Astrocyte (in vitro differentiated cells and primary cell): ENCODE measurements at places on chromosomes 6 and 20. TPM values are rescaled to one million over a fixed set of nuclear protein-coding genes. Genes with fewer than 3 reads are reported as not detected.

DNA sequence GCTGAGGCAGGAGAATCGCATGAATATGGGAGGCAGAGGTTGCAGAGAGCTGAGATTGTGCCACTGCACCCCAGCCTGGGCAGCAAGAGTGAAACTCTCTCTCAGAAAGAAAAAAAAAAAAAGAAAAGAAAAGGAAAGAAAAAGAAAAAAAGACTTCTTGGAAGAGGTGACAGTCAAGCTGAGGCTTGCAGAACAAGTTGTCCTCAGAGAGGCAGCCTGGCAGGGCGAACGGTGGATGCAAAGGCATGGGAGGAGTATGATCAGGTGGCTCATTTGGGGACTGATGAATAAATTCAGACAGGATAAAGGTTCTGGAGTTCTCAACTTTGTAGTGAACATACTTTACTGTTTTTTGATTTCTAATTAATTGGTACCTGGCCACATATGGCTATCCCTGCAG lies 12.4 kb downstream of the ZNF341 start:
- H3K27me3 ChIP-seq = no peaks in the 10 kb centered on the region
- no peaks in the 10 kb centered on the region for H3K4me1 ChIP-seq
- H3K36me3 ChIP-seq = no peaks in the 10 kb centered on the region
- no peak for DNase-seq

DNA sequence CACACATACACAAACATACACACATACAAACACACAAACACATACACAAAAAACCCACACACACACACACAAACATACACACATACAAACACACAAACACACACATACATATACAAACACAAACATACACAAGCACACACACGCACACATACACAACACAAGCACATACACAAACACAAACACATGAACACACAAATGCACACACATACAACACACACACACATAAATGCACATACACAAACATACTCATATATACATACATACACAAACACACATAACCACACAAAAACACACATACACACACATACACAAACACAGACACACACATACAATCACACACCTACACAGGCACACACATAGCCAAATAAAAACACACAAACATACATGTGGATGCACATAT lies 30.3 kb upstream of the THBS2 start:
- H3K4me1 ChIP-seq = peaks cover 6% of the 10 kb centered on the region
- no peak overlapping the region for H3K4me3 ChIP-seq
- H3K36me3 ChIP-seq = no peaks in the 10 kb centered on the region
- no peak overlapping the region for H3K27ac ChIP-seq
- H3K27me3 ChIP-seq = no peaks in the 10 kb centered on the region
- DNase-seq = no peak

- no peaks in the 10 kb centered on the region for H3K27me3 ChIP-seq
- no peak for DNase-seq
- H3K27ac ChIP-seq = no peak overlapping the region
- H3K4me3 ChIP-seq = no peak overlapping the region
- H3K36me3 ChIP-seq = no peaks in the 10 kb centered on the region
- peaks cover 7% of the 10 kb centered on the region for H3K4me1 ChIP-seq
Measured at GRCh38 chr20:62880147-62880934, 18.7 kb upstream of the TCFL5 start.

GRCh38 chr20:52190437-52191131 lies 995 bp downstream of the ZFP64 start:
- peak overlapping the region; percentile 65 for H3K27ac ChIP-seq
- DNase-seq = no peak
- no peaks in the 10 kb centered on the region for H3K36me3 ChIP-seq
- H3K4me3 ChIP-seq = peak overlapping the region; percentile 90
- no peaks in the 10 kb centered on the region for H3K27me3 ChIP-seq

GRCh38 chr6:163397326-163397725 lies 17.2 kb upstream of the QKI start:
- H3K27ac ChIP-seq = no peak overlapping the region
- H3K27me3 ChIP-seq = no peaks in the 10 kb centered on the region
- H3K36me3 ChIP-seq = no peaks in the 10 kb centered on the region

DNA sequence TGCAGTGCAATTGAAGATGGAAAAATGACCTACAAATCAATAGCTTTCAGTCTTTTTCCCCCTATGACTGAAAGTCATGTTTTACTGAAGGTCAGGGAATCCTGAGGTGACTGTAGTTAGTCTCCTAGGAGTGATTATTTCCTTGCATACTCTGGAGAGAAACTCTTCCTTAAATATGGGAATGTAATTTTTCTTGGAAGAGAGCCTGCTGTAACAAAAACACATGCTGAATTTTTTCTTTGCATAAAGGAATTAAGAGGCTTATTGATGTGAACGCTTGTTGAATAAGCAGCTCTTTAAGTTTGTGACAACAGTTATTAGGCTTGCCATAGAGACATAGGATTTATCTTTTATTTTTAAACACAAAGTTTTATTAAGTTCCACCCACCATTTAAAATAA lies 64.5 kb downstream of the ELOVL2 start:
- no peak overlapping the region for H3K4me3 ChIP-seq
- H3K4me1 ChIP-seq = no peaks in the 10 kb centered on the region
- no peak overlapping the region for H3K27ac ChIP-seq
- no peaks in the 10 kb centered on the region for H3K27me3 ChIP-seq
- no peak for DNase-seq
- H3K36me3 ChIP-seq = no peaks in the 10 kb centered on the region

- H3K27me3 ChIP-seq = no peaks in the 10 kb centered on the region
- no peaks in the 10 kb centered on the region for H3K4me1 ChIP-seq
- H3K27ac ChIP-seq = no peak overlapping the region
- DNase-seq = no peak
- H3K4me3 ChIP-seq = no peak overlapping the region
- H3K36me3 ChIP-seq = no peaks in the 10 kb centered on the region
Measured at GRCh38 chr6:168396561-168396960, 44.4 kb upstream of the SMOC2 start.

DNA sequence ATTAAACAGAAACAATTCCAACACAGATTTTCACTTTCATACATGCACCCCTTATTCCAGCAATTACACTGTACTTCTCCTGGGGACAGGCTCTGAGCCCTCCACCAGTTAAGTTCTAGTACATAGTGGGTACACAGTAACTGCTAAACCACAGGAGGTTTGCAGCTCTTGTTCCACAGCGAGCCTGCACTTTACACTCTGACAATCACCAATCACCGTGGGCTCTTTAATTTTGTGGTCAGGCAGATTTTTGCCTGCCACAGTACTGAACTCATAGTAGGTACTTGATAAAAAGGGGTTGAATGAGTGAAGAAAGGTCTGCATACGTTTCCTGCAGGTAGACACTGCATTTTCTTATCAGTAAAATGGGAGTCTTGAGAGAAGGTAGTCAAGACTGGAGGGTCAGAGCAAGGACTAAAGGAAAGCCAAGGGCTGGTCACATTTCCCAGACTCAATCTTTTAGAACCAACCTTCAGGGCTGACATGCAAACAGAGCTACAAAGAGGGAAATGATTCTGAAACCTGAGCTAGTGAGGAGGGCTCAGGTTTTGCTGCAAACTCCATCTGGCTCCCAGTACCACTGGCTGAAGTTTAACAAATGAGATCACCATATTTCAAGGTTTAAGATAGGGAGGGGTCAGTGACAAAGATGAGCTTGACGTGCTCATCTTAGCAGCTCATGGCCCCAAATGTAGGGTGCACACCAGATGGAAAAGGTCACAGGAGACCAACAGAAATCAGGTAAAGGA lies 404.6 kb downstream of the BTBD9 start:
- no peaks in the 10 kb centered on the region for H3K36me3 ChIP-seq
- no peak for DNase-seq
- no peaks in the 10 kb centered on the region for H3K27me3 ChIP-seq
- no peak overlapping the region for H3K4me3 ChIP-seq

- no peak overlapping the region for H3K4me3 ChIP-seq
- no peak overlapping the region for H3K27ac ChIP-seq
- no peak for DNase-seq
- no peaks in the 10 kb centered on the region for H3K27me3 ChIP-seq
- H3K4me1 ChIP-seq = no peaks in the 10 kb centered on the region
- peaks cover 3% of the 10 kb centered on the region for H3K36me3 ChIP-seq
Measured at GRCh38 chr20:25206548-25206947, 11.0 kb downstream of the ENTPD6 start.

DNA sequence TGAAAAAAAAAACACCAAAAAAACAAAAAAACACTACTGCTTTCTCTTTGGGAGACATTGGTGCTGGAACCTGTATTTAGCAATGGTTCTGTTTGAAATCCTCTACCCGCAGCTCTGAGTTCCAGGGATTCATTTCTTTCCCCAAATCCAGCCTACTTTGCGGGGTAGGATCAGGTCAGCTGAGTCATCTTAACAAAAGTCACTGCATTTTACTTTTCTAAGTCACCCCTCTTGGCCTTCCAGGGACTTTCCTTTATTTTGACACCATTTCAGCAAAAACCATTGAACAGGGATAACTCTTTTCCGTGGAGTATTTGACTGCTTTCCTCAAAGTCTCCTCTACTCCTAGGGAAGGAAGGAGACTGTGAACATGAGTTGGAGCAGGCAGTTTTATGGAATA lies 837.6 kb downstream of the MAFB start:
- no peaks in the 10 kb centered on the region for H3K36me3 ChIP-seq
- H3K4me3 ChIP-seq = no peak overlapping the region
- H3K4me1 ChIP-seq = peaks cover 63% of the 10 kb centered on the region
- peak overlapping the region; percentile 56 for H3K27ac ChIP-seq
- H3K27me3 ChIP-seq = no peaks in the 10 kb centered on the region

- H3K27ac ChIP-seq = no peak overlapping the region
- no peak for DNase-seq
- no peaks in the 10 kb centered on the region for H3K27me3 ChIP-seq
- no peaks in the 10 kb centered on the region for H3K36me3 ChIP-seq
- H3K4me1 ChIP-seq = no peaks in the 10 kb centered on the region
Measured at GRCh38 chr6:51983564-51983963, 103.8 kb downstream of the PKHD1 start.

DNA sequence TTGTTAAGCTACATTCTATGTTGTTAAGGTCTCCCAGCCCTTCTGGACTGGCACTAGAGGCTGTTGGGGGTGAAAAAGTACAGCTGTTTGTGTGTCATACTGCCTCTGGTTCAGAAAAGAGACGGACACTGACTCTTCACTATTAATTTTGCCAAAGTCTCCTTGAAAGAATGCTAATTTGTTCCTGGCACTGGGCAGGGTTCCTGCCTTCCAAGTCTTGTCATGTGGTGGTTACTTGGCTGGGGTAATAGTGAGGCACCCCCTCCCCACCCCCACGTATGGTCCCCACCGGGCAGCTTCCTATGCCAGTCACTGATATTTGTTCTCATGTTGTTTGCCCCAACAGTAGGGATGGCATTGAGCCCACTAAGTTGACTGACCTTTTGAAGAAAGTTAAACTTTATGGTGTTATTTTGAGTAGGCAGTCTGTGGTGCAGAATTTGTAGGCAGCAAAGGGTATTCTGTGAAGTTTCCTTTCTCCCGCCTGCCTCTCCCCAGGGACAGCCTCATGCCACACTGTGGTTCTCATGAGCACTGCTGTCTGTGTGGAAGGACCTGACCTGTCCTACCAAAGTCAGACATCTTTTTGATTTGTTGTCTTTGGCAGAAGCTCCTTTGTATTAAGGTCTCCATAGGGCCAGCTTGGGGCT lies 8.7 kb downstream of the CDS2 start:
- H3K4me1 ChIP-seq = peaks cover 3% of the 10 kb centered on the region
- no peaks in the 10 kb centered on the region for H3K36me3 ChIP-seq
- no peak overlapping the region for H3K4me3 ChIP-seq
- no peak overlapping the region for H3K27ac ChIP-seq
- DNase-seq = no peak

- H3K27me3 ChIP-seq = peaks cover 38% of the 10 kb centered on the region
- no peak overlapping the region for H3K27ac ChIP-seq
- H3K36me3 ChIP-seq = no peaks in the 10 kb centered on the region
- peaks cover 8% of the 10 kb centered on the region for H3K4me1 ChIP-seq
- no peak overlapping the region for H3K4me3 ChIP-seq
Measured at GRCh38 chr20:46006022-46006705, 2.5 kb upstream of the MMP9 start.

DNA sequence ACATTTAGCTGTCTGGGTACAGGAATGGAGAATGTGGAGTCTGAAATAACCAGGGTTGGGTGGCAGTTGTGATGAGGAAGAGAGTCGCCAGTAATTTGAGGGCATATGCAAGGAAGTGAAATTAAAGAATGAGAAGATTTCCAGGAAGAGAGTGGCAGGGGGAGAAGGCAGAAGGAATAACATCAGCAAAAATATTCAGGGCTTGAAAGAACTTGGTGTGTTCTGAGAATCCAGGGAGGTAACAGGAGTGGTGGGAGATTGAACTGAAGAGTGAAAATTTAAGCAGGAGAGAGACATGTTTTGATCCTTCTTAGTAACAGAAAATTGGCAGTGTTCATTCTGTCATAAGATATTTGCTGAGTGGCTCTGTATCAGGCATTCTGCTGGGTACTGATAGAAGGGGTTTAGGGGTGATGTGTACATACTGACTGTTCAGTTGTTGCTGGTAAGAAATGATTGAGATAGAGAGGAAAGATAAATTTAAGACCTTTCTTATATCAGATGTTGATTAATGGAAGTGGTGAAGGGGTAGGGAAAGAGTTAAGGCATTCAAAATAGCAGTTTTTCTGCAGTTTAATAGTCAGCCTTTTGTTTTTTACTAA lies 54.7 kb downstream of the PHF20 start:
- peaks cover 8% of the 10 kb centered on the region for H3K4me1 ChIP-seq
- H3K36me3 ChIP-seq = no peaks in the 10 kb centered on the region
- no peak overlapping the region for H3K27ac ChIP-seq
- no peak overlapping the region for H3K4me3 ChIP-seq
- DNase-seq = no peak

- no peaks in the 10 kb centered on the region for H3K36me3 ChIP-seq
- DNase-seq = peak; percentile 25
- H3K27me3 ChIP-seq = no peaks in the 10 kb centered on the region
Measured at GRCh38 chr6:88780714-88781389, 182.6 kb downstream of the RNGTT start.

- no peak for DNase-seq
- H3K4me3 ChIP-seq = no peak overlapping the region
- H3K4me1 ChIP-seq = no peaks in the 10 kb centered on the region
- H3K27me3 ChIP-seq = no peaks in the 10 kb centered on the region
- no peaks in the 10 kb centered on the region for H3K36me3 ChIP-seq
Measured at GRCh38 chr6:15232836-15233510, 12.9 kb upstream of the JARID2 start.

The SERINC1 gene
- total RNA-seq = 203 and 227 TPM in 2 replicates

The CLVS2 gene
- not detected in 2 replicates for total RNA-seq

The SLC13A3 gene
- 0.50 and 0.66 TPM in 2 replicates for total RNA-seq

The SYNDIG1 gene
- total RNA-seq = 5.7 and 8.7 TPM in 2 replicates

The CRIP3 gene
- total RNA-seq = not detected in 2 replicates

The CD109 gene
- total RNA-seq = 18.3 and 22.9 TPM in 2 replicates

The UNC5CL gene
- 0.27 and 0.29 TPM in 2 replicates for total RNA-seq

The TSBP1 gene
- total RNA-seq = not detected in 2 replicates

The PRRT1 gene
- total RNA-seq = 0.45 and 0.67 TPM in 2 replicates

The TXLNB gene
- 0.57 and 0.58 TPM in 2 replicates for total RNA-seq

The CFAP61 gene
- total RNA-seq = not detected in 2 replicates
